ENCODE measurements at places on chromosomes 7 and 10.

DNA sequence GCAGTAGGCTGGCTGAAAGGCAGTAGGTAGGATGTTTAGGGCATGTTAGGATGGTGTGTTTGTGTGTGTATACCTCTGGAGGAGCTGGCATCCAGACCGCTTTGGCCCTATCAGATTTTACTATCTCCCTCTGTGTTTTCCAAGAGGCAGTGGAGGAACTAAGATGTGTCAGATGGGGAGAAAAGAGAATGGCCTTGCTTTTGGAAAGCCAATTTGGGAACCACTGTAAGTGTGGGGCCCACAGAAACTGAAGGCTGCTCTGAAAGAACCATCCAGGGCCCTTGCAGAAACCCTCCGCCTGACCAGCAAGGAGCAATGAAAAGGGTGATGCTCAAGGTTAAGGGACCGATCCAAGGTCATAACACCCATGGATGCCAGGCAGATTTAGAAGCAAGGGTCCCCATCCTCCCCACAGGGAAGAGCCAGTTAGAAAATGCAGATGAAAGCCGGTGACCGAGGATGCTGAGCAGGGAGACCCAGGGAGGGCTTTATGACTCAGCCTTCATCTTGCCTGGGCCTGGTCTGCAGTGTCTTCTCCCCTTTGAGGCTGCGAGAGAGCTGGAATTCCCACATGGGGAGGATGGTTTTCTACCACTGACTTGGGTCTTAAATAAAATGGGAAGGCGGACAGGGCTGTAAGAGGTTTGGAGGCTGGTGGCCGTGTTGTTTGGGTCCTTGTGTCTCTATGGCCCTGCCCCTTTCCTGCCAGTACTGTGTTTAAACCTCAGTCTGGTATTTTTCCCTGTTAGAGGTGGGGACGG lies 275.8 kb downstream of the LRMDA start:
- DNase-seq = no peak

DNA sequence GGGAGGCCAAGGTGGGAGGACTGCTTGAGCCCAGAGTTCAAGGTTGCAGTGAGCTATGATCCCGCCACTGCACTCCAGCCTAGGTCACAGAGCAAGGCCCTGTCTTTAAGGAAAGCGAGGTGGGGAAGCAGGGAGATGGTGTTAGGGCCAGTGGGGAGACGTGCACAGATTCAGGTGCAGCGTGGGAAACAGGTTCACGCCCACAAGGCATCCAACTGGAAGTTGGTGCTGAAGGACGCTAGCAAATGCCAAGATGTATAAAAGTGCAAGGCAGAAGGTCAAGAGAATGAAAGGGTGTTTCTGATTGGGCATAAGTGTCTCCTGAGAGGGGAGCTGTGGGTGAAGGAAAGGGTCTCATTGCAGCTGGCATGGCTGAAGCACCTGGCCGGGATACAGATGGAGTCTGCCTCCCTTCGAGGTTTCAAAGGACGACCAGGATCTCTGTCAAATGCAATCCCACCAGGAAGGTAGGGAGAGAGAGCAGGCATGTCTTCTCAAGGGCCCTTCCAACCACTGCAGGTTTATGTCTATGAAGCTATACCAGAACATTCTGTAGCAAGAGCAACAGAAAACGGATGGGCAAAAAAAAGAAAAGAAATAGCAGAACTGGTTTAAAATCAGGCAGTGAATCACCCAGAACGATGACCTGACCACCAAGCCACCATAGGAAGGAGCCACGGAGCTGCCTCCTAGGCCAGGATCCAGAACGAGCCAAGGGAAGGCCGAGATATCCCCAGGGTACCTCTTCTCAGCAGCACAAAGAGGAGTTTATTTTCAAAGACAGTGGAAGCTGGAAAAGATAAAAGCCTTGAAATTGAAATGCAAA lies 43.2 kb downstream of the GSDME start:
- no peak for DNase-seq

DNA sequence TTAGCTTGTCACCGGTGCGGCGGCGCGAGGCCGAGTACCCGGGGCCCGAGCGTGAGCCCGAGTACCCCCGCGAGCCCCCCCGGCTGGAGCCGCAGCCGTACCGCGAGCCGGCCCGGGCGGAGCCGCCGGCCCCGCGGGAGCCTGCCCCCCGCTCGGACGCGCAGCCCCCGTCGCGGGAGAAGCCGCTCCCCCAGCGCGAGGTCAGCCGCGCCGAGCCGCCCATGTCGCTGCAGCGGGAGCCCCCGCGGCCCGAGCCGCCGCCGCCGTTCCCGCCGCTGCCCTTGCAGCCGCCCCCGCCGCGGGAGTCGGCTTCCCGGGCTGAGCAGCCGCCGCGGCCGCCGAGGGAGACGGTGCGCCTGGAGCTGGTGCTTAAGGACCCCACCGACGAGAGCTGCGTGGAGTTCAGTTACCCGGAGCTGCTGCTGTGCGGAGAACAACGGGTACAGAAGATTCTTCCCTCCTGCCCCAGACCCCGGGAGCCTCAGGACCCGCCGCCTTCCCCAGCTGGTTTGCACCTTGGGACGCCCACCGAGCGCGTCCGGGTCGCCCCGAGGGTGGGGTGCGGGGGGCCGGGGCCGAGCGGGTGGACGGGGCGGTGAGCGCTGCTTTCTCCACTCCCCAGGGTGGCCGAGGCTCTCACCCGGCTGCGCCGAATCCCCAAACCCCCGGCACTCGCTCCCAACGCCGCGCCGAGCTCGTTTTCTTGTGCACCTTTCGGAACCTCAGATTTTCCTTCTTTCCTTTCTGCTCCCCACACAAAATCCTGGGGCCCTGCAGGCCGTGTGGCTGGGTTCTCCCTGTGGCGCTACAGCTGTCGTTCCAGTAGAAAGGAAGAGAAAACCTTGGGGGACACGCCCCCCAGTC lies 708 bp downstream of the UBN2 start:
- DNase-seq = peak; percentile 33

GRCh38 chr7:134931487-134931886 lies 54.8 kb upstream of the AGBL3 start:
- no peak for DNase-seq

- no peak for DNase-seq
Measured at GRCh38 chr7:126657599-126658358, 595.0 kb downstream of the GRM8 start.

DNA sequence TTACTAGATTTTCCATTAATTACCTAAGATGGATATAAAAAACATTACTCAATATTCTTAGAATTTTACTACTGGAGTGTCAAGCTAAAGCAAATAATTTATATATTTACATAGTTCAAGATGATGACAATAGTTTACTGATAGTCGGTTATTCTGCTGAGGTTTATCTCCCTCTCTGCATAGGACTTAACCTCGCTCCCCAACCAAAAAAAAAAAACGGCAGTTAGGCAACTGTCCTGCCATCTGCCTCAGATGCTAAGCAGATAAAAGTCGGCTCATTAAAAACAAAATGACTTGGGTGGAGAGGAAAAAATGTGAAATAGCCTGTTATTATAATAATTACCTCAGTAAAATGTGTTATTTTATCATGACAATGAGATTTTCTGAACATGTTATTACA lies 14.0 kb upstream of the ITGB8 start:
- no peak for DNase-seq

DNA sequence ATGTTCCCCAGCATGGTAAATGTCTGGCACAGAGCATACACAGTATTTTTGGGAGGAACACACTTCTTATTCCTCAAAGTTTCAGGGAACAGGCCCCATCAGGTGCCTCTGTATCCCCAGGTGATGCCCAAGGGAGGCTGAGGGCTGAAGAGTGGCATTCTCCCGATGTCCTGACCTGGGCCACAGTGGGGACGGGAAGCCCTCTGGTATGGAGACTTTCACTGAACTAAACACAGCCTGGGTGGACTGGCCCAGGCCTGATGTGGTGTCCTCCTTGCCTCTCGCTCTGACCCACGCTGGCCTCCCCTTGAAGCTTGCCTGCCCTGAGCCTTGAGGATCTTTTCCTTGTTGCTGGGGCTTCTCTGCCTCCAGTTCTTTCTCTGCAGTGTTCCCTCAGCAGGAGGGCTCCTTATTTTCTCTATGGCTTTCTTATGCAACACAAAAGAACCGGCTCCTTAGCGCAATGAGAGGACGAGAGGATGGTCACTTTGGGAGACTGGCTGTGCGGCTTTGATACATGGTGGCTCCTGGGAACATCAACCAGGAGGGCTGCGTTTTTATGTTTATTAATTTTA lies 157.5 kb upstream of the TNS3 start:
- no peak for DNase-seq

- DNase-seq = no peak
Measured at GRCh38 chr7:8515640-8516185, 82.3 kb downstream of the NXPH1 start.

GRCh38 chr7:119802147-119802546 lies 470.8 kb upstream of the KCND2 start:
- DNase-seq = no peak

DNA sequence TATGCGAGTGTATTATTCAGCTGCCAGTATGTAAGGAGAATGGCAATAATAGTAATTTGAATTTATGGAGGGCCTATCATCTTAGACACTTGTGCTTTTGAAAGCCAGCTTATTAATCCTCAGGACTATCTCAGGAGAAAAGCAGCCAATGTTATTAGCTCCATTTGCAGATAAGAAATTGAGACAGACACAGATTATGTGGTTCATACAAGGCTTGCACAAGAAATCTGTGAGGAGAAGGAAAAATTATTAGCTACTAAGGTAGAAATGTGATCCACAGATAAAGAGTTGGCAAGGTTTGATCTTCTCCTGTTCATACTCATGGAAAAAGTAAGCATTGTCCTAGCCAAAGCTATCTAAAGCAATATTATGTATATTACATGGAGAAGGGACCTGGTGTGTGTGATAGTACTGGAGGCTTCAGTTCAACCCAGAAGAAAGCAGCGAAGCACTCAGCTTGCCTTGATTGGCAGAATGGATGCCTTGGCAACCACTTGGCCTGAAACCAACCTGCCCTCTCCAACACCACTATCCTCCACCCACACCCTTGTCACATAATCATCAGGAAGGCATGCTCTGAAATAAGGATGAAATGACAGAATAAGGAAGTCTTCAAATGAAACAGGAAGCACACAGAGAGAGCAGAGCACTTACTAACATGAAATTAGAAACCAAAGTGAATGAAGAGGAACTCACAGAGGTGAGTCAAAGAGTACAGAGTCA lies 18.0 kb downstream of the MACC1 start:
- DNase-seq = no peak
